ENCODE measurements at places on chromosomes 12 and 14.

DNA sequence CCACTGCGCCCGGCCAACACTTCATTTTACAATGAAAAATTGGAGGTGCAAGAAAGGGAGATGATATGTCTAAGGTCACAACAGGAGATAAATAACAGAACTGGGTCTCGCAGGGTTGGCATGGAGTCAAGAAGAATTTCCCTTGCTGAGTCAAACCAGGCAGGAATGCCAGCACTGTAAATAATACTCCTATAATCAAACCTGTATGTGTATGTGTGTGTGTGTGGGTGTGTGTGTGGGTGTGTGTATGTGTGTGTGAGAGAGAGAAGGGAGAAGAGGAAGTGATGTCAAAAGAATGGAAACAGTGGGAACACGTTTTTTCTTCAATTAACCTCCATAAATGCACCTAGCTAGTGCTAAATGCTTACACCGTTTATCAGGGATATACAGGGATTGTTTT is 70.4 kb downstream of the TMEM116 start:
- DNase-seq = peak; percentile 32

- no peak for DNase-seq
These were observed 480 bp downstream of the PTPN6 start for GRCh38 chr12:6951551-6952120.

DNA sequence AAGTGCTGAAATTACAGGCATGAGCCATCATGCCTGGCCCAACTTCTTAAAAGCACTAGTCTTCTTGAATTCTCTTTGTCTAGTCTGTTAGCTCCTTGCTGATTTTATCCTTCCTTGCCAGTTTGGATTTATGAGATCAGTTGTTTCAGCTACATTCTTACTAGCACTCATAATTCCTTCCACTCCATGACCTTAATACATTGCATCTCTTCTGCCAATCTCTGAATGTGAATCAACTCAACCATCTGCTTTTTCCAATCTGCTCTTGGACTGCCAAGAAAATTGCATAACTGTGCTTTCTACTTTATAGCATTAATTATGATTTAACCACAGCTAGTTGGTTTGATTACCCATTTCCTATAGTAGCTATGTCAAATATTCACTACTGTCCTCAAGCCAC is 14.9 kb upstream of the HEATR5A start:
- peak; percentile 87 for DNase-seq

- DNase-seq = no peak
These were observed 231.8 kb upstream of the AMIGO2 start for GRCh38 chr12:47311568-47311967.

- DNase-seq = no peak
These were observed 113.9 kb upstream of the FGD4 start for GRCh38 chr12:32285489-32285888.

- DNase-seq = peak; percentile 14
These were observed 446 bp downstream of the PPP1R12A start for GRCh38 chr12:79934281-79935020.

DNA sequence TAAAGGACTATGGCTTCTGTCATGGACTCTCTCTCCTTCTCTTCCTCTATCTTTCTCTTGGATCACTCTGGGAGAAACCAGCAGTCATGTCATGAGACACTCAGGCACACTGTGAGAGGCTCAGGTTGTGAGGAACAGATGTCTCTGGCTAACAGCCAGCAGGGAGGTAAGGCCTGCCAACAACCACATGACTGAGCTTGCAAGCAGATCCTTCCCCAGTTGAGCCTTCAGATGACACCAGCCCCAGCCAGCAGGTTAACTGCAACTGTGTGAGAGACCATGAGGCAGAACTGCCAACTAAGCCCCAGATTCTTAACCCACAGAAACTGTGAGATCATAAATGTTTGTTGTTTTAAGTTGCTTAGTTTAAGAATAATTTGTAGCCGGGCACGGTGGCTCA is 90.6 kb downstream of the VCPKMT start:
- DNase-seq = no peak

GRCh38 chr12:132218915-132219314 is 74.7 kb downstream of the NOC4L start:
- DNase-seq = no peak

GRCh38 chr12:102776041-102776440 is 141.0 kb downstream of the PAH start:
- no peak for DNase-seq
